ENCODE measurements at places on chromosomes 4 and X.

DNA sequence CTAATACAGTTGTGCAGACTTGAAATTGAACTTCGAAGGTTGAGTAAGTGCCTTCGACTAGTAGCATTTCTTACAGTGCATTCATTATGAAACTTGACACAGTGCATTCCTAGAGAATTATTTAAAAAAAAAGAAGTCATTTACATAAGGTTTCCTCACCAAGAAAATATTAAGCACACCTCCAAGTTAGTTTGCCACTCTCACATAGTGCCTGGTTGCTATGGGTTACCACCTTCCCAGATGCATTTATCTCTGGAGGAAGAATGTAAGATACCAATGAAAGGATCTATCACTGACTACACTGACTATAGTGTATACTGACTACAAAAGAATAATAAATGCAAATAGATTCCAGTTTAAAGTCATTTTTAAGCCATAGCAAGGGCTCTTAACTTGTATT, 311.9 kb upstream of the RASGEF1B start:
- no peak for DNase-seq

- DNase-seq: no peak
These were observed 55.3 kb downstream of the PALLD start for GRCh38 chr4:168551945-168552695.

DNA sequence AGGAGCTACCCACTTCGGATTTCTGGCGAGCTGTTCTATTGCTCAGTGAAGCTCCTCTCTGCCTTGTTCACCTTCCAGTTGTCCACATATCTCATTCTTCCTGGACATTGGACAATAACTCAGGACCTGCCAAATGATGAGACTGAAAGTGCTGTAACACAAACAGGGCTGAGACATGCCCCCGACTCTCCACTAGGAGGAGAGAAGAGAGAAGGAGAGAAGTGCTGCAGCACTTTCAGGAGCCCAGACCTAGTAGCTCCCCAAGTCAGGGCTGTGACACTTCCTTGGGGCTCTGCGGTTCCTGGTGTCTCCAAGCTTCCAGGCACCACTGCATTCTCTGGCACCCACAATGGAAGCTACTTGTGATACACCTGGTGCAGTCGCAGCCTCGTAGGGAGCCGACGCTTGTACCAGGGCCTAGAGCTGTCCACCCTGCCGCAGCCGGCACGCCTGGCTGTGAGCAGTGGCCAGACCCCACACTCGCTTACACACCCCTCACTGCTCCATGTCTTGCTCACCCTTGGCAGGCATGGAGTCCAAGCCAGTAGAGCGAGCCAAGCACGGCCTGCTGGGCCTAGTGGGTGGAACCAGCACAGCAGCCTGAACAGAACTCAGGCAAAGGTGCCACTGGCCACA, 234.9 kb downstream of the TECRL start:
- DNase-seq: no peak

GRCh38 chr4:7058792-7059191, 9.1 kb downstream of the GRPEL1 start:
- DNase-seq: no peak

GRCh38 chr4:8775751-8776355, 95.8 kb downstream of the HMX1 start:
- DNase-seq: no peak

DNA sequence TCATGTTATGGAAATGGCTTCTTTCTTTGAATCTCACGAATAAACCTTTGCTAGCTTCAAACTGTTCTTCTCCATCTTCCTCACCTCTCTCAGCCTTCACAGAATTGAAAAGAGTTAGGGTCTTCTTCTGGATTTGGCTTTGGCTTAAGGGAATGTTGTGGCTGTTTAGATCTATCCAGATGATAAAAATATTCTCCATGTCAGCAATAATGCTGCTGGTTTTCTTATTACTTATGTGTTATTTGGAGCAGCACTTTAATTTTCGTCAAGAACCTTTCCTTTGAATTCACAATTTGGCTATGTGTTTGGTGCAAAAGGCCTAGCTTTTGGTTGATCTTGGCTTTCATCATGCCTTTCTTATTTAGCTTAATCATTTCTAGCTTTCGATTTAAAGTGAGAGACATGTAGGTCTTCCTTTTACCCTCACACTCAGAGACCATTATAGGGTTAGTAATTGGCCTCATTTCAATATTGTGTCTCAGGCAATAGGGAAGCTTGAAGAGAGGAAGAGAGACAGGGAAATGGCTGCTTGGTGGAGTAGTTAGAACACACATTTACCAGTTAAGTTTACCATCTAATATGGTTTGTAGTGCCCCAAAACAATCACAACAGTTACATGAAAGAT, 5.1 kb upstream of the ADAM29 start:
- DNase-seq: no peak

- no peak for DNase-seq
These were observed 594.7 kb upstream of the GALNT7 start for GRCh38 chr4:172573899-172574298.

DNA sequence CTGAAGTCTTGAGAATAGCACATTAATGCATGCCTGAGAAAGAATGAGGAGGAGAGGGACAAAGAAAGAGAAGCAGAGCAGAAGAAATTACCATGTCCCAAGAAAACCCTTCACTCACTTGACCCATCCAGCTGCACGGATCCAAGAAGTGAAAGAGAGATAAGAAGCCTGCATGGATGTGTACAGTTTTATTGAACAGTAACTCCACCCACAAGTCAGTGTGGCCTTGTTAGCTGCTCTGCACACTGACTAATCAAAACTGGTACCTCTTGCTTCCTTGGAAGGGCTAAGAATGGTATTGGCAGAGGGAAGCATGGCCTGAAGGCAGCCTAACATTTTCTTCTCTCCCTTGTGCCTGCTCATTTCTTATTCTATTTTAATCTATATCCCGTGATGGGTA, 163.9 kb downstream of the SLC7A11 start:
- DNase-seq: no peak

DNA sequence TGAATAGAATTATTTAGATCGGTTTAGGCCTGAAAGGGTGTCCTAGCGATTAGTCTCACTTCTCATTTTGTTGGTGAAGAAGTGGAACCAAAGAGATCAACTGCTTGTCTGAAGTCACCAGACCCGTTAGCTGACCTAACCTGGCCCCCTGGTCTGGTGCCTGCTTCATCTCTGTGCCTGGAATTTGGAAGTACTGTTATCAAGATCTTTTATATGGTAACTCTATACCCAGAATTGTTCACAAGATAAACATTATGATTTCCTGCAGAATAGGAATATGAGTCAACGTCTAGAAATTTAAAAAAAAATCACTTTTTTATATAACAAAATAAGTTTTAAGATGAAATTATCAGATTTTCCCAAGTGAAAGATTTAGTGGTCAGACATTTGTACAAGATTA, 37.2 kb downstream of the LRP2BP start:
- no peak for DNase-seq

DNA sequence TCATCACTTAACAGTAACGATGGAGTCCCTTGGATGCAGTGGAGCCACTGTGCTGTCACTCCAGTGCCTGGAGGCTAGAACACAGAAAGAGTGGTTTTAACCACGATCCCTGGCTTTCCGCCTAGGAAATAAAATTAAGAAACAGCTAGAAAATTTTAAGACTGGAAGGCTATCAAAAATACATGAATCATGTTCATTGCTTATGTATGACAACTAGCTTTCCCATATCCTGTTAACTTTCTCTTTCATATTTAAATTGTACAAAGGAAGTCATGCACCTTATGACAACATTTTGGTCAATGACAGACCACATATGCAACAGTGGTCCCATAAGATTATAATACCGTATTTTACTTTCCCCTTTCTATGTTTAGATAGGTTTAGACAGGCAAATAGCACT, 115.1 kb downstream of the GALNTL6 start:
- no peak for DNase-seq

DNA sequence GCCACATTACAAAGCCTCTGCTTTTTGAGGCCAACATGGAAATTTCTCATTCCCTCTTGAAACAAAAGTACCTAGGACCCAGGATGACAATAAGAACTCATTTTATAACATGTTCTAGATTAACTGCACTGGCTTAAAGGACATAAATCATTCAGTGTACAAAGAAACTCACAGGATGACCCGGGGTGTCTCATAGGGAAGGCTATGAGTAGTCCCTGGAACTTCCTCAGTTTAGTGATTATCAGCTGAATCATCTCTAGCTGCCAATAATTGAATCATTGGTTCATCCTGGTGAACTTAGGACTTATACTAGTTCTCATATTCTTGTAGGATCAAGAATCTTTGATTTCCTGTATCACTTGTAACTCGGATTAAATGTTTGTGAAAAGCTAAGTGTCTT, 95.8 kb upstream of the WDR1 start:
- no peak for DNase-seq

DNA sequence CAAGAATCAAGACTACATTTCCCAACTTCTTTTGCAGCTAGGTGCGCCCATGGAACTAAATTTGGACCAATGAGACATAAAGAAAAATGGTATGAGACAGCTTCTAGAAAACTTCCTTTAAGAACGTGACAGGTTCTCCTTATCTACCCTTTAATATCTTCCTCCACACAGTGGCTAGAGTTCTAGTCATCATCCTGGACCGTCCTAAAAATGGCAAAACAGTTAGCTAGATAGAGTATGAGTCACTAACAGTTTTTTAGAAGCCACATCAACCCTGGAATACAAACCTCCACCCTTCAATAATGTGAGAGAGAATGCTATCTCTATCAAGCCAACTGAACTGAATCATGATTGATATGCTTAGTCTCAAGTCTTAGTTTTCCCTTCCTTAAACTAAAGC, 267.9 kb upstream of the SLC7A11 start:
- DNase-seq: no peak

GRCh38 chr4:74516303-74516702, 71.4 kb downstream of the AREG start:
- no peak for DNase-seq

- no peak for DNase-seq
These were observed at the start of gene NDNF for GRCh38 chr4:121072224-121073003. Gene NDNF (minus strand): TSS chr4:121072535. CDS start chr4:121045837, 26,698 bp downstream.

DNA sequence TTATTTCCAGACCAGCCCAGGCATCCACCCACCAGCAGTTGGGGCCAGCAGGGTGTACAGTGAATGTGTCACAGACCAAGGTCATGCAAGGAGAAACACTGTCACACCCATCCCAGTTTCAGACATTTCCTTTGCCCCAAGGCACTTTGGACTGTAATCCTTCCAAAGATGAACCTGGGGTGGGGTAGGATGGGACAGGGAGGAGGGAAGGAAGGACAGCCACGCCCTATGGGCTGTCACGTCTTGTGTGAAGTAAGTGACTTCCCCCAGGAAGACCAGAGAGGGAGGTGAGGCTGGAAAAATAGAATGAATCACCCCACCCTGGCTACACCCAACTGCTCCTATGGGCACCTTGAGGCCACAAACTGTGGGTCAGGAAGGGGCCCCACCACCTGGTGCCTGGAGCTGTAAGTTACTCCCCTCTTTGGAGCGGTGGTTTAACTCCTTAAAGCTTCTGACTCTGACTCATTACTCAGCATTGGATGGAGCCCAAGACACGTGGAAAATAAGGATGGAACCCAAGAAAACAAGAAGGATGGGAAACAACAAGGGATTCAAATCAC, 349.9 kb upstream of the KLF3 start:
- DNase-seq: no peak

DNA sequence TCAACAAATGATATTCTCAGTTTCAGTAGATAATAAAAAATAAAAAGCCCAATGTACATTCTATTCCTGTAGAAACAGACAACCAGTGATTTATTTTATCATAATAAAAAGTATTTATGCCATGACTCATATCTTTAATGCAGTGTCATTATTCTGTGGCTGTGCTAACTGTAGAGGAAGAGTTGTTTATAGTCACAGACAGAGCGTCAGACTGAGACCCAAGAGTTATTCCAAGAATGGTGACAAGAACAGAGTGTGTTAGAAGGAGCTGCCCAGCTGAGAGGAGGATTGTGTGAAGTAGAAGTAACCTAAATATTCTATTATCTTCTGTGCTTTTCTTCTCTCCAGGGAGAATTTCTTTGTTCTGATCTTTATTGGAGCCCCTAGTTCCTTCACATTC, 210.7 kb downstream of the PPP1R2C start:
- no peak for DNase-seq

DNA sequence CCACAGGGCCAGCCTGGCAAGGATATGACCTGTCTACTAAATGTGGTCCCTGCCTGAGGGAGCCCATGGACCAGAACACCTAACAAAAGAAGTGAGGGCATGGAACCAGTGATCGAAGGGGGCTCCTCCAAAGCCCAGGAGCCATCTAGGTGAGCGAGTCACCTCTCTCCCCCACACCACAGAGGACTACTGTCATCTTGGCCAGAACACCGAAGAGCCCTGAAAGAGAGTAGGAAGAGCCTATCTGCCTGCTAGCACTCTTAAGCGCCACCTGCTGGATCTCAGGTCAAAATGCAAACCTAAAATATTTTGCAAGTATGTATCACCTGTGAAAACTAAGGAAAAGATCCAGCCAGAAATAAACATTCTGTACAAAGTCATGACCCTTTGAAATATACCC, 137.9 kb upstream of the ZXDB start:
- no peak for DNase-seq

GRCh38 chr4:1833307-1834046, 22.5 kb downstream of the LETM1 start:
- no peak for DNase-seq

GRCh38 chrX:127243654-127244053, 424.1 kb downstream of the PRR32 start:
- no peak for DNase-seq

- no peak for DNase-seq
These were observed 142.7 kb downstream of the TENM3 start for GRCh38 chr4:182385897-182386296.

DNA sequence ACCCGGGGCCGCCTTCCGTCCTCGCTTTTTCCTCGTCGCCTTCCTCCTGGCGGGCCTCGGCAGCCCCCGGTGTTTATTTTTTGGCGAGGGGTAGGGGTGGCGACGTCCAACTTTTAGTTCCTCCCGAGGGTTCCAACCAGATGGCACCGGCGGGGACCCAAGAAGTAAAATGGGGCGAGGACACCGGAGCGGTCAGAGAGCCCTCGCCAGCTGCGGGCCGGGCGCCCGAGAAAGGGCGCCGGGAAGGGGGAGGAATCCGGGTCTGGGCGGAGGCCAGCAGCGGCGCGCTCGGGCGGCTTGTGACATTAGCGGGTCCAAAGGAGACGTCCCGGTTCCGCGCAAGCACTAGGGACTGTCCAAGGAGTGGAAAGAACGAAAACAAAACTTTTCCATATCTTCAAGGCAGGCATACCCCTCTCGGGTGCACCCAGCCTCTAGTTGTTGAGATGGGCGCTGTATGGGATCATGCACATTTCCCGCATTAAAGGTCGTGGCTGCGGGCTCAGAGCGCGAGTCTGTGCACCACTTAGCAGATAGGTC, 691 bp upstream of the USP46 start:
- DNase-seq: no peak

DNA sequence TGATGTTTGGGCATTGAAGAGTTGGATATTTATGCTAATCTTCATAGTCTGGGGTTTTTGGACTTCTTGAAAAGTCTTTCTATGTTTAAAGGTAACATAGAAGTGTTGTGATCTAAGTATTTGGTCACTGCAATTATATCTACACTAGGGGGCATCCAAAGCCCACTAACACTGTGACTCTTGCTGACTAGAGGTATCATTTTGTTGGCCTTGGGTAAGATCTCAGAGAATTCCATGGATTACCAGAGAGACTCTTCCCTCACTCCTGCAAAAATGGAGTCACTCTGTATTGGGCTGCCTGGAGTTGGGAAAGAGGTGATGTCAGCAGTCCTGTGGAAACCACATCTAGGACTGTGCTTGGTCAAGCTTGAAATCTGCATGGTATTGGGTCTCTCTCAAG, 1077.6 kb downstream of the FAM133A start:
- DNase-seq: no peak

Measured in vagina (tissue), 2 donors.